ENCODE measurements at places on chromosomes 1 and 21.

DNA sequence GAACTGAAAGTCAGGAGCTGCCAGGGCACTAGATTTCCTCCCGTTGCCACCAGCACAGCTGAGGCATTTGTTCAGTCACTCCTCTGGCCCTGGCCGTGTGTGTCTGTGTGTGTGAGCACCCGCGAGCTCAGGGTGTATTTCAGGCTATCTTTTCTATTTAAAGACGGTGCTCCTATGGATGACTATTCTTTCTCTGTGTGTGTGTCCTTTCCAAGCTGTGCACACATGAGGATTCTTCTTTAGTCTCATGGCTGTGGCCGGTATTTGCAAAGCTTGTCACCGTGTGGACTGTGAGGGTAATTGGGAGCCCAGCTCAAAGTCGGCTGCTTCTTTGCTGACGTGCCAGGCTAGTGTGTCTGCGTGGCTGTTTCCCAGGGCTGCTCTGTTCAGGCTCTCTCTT lies 3.0 kb upstream of the KCND3 start:
- DNase-seq: no peak

DNA sequence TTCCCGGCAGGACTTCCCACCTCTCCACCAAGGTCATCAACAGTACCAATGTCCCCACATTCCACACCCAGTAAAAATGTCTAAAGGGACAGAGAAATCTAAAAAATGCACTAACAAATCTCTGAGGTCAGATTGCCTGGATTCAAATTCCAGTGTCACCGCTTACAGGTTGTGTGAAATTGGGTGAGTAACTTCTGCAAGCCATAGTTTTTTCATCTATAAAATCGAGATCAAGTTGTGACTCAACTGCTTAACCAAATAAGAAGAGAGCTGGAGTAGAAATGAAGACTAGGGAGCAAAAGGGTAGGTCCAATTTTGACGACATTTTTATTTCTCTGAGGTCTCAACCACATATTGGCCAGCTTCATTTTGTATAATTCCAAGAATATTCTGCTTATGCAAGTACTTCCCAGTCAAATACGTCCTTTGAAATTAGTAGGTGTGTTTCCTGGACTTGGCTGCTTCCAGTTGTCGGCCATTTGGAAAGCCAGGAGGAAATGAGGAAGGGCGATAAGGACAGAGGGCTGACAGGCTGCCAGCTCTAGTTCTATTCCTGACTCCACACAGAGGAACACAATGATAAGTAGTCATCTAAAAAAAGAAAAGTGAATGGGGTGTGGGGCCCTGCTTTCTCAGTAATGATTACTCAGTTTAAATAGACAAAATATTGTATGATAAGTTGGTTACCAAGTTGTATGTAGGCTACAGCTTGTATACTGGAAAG lies 57.7 kb upstream of the ZC3H11B start:
- DNase-seq: no peak

DNA sequence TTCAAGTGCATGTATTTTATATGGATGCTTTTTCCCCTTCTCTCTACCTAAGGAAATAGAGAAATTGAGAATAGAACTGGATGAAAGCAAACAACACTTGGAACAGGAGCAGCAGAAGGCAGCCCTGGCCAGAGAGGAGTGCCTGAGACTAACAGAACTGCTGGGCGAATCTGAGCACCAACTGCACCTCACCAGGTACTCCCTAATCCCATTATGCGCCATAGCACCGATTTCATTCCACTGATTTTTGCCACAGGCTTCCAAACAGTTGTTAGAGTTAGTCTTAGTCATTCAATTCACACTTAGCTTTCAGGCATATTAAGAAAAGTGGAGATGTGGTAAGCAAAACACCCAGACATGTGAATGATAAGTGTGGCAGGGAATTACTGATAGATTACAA lies 122.8 kb downstream of the SDCCAG8 start:
- DNase-seq: no peak

DNA sequence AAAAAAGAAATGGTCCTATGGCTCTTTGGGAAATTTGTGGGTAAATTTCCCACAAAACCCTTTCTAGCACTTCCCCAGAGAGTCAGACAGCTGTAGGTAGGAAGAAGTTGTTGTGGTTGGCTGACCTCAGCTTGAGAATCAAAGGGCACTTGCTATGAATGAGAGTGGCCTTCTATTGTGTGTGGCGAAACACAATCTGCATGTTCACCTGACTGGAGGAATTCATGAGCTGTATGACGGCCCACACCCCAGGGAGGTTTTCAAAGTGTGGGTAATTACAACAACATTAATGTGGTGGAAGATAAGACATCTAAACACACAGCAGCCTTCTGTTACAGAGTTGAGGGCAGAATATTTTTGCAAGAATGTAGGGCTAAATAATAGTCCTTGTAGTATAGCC lies 38.8 kb downstream of the NGF start:
- DNase-seq: no peak

GRCh38 chr21:24403221-24403620 lies 1204.1 kb downstream of the MRPL39 start:
- DNase-seq: no peak

DNA sequence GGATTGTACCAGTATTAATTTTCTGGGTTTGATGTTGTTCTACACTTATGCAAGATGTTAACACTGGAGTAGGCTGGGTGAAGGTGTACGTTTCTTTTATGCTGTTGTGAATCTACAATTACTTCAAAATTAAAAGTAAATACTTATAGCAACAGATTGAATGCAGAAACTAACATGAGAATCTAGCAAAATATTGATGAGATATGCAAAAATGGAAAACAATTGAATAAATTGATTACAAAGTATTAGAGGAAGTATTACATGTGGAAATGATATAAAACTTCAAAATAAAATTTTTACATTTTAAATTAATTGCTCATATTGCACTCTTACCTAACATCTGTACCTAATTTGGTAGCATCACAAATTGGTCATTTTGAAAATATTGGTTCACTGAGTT lies 5.7 kb upstream of the SPRR3 start:
- no peak for DNase-seq

GRCh38 chr1:211348547-211348946 lies 21.9 kb downstream of the TRAF5 start:
- no peak for DNase-seq

GRCh38 chr1:82116105-82116504 lies 315.4 kb downstream of the ADGRL2 start:
- DNase-seq: no peak

All from naive thymus-derived CD4-positive, alpha-beta T cell (primary cell).